ENCODE measurements at places on chromosomes 2 and 18.

DNA sequence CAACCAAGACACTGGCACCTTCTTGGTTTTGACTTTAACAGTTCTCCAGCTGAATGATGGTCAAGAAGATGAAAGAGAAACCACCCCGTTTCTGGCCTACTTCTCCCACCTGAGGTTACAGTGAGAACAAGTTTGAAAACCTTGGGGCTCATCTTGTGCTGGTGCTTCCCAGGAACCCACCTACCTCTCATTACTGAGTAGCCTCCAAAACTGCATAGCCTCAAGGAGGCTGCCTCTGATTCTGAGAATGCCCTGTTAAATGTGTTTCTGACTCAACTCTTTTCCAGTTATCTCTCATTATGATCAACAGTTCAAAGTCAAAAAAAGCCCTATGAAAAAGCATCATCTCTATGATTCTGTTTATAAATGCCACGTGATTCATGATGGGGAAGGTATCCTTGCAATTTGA is 121.9 kb downstream of the CACNB4 start:
- DNase-seq, result no peak

GRCh38 chr18:57619876-57620275 is 1.8 kb downstream of the NARS1 start:
- no peak for DNase-seq

- no peak for DNase-seq
Measured at GRCh38 chr2:1544478-1545069, 131.3 kb downstream of the TPO start.

- DNase-seq, result no peak
Measured at GRCh38 chr2:37746883-37747282, 75.4 kb upstream of the CDC42EP3 start.

DNA sequence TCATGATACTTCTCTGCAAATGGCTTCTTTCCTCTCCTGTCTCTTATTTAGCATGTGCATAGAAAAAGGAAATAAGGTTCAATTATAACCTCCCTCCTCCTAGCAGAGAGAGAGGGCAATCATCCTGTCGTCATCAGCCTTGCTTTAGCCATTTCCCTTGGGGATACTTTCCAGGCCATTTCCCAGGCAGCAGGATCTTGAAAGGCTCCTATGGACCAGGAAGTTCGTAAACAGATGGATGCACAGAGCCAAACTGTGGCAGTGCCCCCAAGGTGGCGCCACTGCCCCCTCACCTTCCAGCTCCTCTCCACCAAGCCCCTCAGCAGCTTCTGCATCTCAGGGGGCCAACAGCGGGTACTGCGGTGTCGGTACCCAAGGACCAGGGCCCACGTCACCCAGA is 157.4 kb downstream of the DTNA start:
- no peak for DNase-seq

- DNase-seq, result no peak
Measured at GRCh38 chr2:238846628-238847418, 1.1 kb upstream of the TWIST2 start.

DNA sequence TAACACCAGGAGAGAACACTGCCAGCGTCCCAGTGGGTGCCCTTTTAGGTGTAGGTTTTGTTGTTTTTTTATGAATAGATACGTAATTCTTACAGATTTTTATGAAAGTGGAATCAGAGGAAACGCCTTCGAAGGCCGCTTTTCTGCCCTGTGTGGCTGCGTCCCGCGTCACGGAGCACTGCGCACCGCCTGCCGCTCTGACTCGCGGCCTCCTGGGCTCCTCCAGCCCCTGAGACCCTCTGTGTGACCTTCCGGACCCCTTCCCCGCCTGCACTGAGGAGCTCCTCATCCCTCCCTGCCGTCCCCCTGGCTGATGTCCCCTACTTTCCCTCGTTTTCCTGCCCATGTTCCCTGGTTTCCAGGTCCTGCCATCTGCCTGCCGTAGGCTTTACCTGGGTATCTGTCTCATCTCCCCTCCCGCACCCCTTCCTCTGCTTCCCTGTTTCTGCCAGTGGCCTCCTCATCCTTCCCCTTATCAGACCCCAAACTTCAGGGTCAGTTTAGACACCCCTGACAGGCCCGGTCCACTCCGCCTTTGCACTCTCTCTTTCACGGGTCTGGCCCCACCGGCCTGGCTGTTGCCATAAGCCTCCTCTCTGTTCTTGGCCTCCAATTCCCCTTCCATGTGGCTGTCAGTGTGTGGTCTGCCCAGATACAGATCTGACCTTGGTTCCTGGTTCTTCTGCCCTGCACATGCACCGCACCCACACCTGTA is 32.7 kb downstream of the PDIA6 start:
- no peak for DNase-seq

DNA sequence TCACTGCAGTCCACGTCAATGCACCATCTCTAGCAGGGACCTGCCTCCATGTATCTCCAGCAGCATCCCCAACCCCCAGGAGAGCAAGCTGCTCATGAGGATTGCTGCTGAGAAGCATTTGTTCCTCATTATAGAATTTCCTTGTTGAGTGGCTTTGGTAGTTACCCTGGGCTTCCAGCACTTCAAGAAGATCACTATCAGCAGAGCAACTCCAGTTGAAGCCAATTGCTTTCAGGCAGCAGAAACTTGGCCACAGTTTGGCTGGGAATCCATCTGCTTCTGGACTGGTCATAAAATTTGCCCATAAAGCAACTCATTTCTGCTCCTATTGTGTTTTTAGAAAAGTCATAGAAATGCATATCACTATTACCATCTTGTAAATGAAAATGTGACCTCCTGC is 17.4 kb downstream of the TRPM8 start:
- DNase-seq, result no peak

GRCh38 chr2:178530131-178530530 is 49.9 kb downstream of the PLEKHA3 start:
- DNase-seq, result no peak

GRCh38 chr2:237348281-237348865 is 65.6 kb downstream of the COL6A3 start:
- no peak for DNase-seq

- DNase-seq, result no peak
Measured at GRCh38 chr18:37847544-37847943, 281.9 kb upstream of the CELF4 start.

DNA sequence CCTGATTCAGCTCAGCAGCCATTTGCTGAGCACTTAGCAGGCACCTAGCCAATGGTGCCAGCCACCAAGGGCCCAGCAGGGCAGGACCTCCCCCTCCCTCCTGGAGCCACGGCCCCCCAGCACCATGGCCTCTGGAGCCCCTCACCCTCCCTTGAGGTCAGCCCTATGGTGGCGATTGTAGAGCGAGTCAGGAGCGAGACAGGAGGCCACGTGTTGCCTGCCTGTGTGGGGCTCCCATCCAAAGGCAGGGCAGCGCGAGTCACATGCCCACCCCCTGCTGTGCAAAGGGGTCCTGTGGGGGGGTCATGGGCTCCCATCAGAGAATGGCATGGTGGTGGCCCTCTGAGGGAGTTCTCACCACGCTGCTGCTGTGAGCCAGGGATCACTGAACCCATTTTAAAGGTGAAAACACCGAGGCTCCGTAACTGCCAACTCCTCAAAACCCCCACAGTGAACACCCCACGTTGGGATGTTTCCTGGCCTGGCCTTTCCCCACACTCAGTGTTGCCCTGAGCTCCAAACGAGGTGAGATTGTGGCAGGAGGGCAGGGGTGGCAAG is 35.6 kb downstream of the RAMP1 start:
- peak; percentile 11 for DNase-seq

DNA sequence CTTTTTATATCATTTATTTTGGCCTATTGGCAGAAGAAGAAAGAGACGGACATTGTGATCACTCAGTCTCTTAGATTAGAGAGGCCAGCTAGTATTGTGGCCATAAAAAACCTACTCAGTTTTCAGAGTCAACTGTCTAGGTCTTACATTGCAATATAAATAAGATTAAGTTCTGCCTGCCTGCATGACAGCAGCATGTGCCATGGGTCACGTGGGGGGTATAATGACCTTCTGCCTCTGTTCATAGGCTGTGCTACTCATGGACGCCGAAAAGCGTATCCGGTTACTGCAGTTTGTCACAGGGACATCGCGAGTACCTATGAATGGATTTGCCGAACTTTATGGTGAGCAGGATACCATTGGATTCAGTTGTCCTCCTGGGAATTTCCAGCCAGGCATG is 238.5 kb downstream of the ALPK2 start:
- no peak for DNase-seq

- no peak for DNase-seq
Measured at GRCh38 chr2:584863-585823, 92.1 kb downstream of the TMEM18 start.

- no peak for DNase-seq
Measured at GRCh38 chr2:177535958-177536504, 143.5 kb downstream of the AGPS start.

DNA sequence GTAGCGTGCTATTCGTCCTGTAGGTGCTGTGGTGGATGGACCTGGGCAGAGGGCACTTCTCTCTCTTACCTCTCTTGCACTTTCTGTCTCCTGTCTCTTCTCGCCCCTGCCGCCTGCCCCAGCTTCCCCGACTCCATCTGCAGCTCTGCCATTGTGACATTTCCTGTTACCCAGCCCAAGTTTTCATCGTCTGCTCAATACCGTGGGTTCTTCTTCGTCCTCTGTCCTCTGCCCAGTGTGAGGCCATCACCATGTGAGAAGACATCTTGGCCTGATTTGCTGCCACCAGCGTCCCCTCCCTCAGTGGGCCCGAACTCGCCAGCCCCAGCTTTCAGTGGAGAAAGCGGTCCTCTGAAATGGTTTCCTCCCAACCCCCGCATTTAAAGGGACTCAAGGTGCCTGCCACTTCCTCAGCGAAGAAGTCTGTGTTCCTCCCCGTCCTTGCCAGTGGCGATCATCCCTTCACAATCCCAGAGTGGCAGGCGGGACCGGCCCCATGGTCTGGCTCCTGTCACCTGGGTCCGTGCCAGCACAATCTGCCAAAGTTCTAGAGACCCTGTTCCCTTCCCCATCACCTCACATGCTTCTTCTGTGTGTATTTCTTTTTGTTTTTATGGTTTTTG is 18.0 kb downstream of the TGOLN2 start:
- DNase-seq, result peak; percentile 24

DNA sequence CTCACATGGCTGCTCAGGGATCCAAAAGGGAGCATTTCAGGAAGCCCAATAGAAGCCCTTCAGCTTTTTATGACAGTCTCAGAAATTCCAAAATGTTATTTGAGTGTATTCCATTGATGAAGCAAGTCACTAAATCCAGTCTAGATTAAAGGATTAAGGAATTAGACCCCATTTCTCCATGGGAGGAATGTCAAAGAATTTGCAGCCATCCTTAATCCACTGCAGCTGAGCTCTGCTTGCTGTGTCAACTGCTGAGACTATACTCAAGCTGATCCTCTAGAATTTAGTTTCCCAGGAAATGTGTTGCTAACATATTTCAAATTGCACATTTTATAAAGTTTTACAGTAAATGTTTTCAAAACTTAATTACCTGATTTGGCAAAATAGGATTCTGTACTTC is 28.4 kb upstream of the C2orf69 start:
- DNase-seq, result no peak

DNA sequence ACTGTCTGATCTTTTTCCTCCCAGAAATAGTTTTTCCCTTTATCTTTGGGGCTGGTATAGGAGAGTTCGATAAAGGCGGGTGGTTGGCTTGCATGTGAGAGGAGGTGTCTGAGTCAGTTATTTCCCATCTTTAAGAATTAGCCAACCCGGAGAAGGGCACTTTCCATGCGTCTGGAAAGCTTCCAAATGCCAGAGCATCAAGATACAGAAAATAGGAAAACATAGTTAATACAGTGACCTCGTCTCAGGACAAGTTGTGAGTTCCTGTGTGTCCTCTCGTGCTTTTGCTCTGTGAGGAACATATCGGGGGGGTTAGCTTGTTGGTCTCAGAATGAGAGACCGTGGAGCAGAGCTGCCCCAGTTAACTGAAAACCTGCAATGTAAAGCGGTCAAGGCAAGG is 18.7 kb upstream of the PUM2 start:
- DNase-seq, result no peak

DNA sequence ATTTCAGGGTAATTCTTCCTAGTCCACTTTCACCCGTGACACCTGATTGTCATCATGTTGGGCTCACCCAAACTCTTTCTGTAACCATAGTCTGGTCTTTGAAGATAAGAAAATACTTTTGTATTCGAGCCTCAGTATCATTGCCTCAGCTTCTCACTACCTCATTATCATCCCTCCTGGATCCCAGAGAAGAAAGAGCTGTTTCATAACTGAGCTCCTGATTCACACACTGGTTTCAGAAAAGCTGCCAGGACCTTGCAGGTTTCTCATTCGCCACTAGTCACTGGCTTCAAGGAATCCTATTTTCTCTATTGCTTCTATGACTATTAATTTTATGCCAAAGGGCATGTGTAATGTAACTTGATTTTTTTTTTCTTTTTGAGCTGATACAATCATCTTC is 2.9 kb upstream of the CRIM1 start:
- no peak for DNase-seq

GRCh38 chr2:96951125-96951654 is 35.2 kb downstream of the FAM178B start:
- DNase-seq, result peak; percentile 80

DNA sequence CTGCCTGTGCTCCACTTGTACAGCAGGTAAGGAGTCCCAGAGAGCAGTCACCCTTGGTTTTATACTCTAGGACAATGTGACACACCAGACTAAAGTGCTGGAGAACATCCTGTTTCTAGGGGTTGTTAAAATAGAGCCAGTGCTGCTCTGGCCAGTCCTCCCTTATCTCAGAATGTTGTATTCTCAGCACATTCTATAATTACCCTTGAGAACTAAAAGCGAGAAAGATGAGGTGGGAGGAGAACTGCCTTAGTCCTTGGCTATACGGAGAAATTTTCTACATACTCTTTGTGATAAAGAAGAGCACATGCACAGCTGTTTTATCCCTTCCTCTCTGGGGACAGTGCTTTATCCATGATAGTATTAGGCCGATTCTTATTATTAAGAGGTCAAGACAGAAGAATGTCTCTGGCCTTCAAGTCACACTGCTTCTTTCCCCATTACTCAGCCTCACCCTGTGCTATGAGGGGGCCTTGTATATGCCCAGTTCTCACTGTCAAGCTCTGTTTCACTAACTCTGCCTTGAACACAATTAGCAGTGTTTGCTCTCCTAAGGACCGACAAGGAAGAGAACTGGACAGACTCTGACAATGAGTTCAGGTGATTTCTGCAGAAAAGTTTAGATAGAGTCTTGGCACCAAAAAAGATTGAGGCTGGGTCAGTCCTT is 385.8 kb downstream of the TRIB2 start:
- DNase-seq, result no peak

DNA sequence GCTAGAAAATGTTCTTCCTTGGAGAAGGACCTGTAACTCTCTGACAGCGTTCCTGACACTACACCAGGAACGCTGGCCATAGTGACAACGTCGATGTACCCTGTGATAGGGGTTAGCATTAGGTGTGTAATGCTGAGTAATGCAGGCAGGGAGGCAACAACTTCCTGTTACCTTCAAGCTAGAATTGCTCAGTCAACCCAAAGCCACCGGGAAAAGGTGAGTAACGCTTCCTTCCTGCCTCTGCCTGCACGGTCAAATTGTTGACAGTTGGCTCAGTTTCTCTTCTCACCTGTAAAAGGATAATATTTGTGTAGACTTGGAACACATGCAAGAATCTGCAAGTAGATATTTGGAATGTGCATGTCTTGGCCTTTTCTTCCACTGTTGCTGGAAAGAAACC is 12.7 kb downstream of the FAM110C start:
- DNase-seq, result no peak

Measured in CD4-positive, alpha-beta T cell treated with Interleukin-15 for 1 hour (primary cell).